ENCODE measurements at places on chromosomes 12 and 14.
A peak's percentile ranks its signal among the peaks of the same experiment; 100 is the strongest.

- DNase-seq: no peak
Observed at GRCh38 chr12:52975820-52976573, 27.1 kb downstream of the KRT18 start.

DNA sequence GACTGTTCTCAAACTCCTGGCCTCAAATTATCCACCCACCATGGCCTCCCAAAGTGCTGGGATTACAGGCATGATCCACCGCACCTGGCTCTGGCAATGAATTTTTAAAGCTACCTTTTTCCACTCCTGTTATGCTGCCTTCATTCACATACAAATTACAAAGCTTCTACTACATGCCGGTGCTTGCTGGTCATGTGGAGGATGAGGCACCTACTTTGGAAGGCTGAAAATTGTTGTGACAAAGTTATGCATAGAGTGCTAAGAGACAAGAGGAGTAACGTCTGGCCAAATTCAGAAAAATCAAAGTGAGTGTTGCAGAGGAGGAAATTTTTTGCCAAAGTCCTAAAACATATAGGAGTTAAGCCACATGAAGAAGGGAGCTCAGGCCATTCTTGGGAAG lies 191.7 kb upstream of the PPFIA2 start:
- DNase-seq: no peak

GRCh38 chr12:89436062-89436461 lies 83.8 kb upstream of the DUSP6 start:
- DNase-seq: no peak

DNA sequence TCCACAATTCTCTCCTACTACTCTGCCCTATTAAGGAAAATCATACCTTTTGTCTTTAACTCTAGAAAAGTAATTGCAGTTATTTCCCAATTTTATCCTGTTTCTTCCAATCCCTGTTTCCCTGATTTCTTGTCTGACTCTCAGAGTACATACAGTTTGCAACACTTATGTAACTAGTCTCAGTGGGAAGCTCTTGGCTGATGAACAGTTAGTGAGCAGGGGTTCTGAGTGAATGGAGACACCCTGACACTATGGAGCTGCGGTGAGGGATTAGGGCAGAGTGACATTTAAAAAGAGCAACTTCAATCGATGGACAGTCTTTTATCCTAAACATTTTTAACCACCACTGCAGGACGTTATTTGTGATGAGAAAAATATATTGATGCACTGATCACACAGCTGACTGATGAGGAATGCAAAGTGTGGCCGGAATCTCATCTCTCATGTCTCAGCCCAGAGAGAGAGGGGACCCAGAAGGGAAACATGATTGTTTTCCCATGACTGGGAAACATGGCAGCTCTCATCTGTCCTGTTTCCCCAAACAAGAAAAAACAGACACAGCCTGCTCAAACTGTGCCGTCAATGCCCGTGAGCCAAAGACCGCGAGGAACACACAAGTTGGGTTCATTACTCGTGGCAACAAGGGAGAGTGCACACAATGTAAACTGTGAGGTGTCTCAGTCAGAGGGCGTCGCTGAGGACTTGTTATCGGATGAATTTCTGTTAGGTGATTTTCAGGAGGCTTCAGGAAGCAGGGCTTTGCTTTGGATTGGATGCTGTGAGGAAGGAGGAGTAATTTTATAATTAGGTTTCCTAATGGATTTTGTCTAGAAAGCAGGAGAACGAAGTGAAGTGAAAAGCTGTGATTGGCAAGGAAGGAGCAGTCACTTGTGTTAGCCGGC lies 5.2 kb upstream of the SLC6A13 start:
- no peak for DNase-seq

DNA sequence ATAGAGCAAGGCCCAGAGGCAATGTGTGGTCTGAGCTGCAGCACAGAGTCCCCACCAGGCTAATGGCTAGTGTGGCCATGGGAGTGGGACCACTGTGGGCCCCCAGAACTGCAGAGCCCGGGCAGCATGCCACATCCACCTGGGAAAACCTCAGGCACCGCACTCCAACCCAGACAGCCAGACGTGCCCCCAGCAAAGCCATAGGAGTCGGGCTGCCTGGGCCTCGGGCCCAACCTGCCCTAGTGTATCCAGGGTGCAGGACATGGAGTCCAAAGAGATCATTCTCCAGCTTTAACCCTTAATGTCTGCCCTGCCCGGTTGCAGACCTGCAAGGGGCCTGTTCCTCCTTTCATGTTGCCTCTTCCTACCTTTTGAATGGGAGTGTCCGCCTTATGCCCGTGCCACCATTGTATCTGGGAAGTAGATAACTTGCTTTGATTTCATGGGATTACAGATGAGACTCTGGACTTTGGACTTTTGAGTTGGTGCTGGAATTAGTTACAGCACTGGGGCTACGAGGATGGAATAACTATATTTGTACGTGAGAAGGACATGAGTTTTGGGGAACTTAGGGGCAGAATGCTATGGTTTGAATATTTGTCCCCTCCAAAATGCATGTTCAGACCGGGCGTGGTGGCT lies 29.1 kb upstream of the DEGS2 start:
- DNase-seq: no peak

GRCh38 chr12:77325511-77326236 lies 260.3 kb upstream of the E2F7 start:
- no peak for DNase-seq

DNA sequence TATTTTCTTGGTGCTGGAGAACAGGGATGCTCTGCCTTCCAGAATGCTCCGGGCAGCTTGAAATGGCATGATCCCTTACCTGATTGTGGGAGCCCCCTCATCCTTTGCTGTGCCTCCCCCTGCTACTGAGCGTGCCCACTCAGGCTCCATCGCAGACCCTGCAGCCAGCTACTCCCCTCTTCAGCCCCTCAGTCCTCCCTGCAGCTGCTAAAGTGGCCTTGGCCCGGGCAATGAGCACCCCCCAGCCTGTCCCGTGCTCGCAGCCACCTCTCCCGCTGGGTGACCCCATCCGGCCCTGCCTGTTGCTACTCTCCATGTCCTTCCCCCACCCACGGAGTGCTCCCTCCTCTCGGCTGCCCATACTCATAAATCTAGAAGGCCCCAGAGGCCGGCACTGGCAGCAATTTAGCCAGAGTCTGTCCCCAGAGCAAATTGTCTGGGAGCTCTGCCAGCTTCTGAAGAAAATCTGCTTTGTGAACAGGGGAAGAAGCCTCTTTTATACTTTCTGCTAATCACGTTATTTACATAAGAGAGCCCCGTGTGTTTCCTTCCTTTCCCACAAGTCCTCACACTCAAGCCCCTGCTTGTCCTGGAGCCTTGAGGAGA lies 143.7 kb upstream of the FRMD6 start:
- no peak for DNase-seq

DNA sequence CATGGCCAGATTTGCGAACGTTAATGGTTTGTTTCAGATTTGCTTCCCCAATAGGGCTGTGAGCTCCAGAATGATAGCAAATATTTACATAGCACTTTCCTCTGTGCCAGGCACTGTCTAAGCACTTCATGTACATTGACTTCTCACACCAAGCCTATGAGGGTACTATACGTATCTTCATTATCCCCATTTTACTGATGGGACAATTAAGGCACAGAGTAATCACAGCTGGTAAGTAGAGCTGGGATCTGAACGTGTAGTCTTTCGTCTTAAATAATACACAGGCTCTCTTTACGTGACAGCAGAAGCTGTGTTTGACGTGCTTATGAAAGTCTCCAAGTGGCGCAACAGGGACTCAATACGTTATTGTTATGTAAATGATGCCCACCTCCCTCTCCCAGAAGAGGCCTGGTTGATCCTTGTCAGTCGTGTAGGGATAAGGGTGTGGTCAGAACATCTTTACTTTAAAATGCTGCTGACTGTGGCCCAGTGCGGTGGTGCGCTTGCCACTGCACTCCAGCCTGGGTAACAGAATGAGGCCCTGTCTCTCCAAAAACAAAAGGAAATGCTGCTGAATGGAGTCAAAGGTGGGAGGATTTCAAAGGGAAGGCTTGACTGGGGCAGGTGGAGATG lies 66.3 kb upstream of the TCL1B start:
- no peak for DNase-seq

DNA sequence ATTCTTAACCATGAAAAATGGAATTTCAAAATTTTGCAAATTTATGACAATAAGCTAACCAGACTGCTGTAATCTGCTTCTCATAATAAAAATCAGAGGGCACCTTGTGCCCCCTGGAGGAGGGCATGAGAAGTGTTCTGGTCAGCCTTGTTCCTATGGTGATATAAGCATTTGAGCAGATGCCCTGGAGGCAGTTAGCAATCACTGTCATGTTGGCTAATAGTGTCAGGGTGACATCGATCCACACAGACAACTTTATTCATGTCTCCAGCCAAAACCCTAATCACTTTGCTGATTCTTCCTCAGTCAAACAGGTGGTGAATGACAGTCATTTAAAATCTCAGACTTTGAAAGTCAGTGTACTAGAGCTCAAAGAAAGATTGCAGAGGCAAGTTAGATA lies 943.0 kb downstream of the GALC start:
- no peak for DNase-seq

DNA sequence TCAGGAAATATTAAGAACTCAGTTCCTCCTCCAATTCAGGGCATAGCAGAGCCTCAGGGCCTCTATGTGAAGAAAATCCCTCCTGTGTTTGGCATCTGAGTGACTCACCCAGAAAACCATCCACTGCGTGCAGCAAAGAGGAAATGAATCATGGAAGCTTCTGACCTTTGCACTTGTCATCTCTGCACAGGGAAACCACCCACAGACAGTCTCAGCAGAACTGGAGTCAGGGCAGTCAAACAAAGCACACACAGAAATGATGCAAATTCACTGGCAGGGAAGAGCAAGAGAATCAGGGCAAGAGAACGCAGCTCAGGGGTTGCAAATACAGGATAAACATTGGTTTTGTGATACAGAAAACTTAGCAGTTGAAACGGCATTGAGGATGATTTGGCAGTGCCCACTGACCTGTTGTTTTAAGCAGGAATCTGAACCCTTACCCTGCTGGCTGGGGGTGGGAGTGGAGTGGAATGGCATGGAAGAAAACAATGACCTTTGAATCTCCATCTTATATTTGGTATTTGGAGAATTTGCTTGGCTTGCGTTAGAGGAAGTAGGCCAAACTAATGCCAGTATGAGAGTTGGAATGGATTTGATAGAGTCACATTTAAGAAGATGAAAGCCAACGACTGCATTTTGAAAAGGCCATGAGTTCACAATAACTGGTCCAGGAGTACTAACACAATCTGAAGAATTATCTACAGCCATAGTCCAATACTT lies 53.5 kb downstream of the PHLDA1 start:
- peak; percentile 78 for DNase-seq

DNA sequence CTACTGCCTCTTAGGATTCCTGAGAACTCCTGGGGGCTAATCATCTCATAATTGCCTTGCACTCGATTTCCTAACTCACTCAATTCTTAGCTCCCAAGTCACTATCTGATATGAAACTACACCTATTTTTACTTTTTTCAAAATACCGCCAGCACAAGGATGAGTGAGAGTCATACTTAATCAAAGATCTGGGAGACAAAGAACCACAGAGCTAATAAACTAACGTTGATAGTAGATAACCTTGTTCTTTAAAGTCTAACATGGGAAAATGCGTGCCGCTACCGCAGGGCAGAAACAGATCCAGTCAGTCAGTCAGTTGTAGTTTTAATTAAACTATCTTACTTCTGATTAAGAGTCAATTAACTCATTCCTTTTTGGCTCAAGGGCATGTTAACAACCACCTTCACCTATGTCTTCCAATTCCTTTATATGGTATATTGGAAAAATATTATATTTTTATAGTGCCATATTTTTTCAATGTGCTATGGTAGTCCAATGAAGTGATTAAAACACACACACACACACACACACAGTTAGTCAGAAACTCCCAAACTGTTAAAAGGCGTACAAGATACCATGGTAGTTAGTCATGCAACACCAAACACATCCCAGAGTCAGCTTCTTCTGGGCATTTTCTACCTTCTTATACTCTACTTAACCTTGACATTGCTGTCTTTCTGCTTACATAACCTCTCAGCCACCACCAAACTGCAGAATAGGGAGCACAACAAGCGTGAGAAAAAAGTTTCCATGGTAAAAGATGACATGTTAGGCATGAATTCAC lies 114.0 kb downstream of the KLHL28 start:
- no peak for DNase-seq

GRCh38 chr12:93847517-93848474 lies 170.6 kb downstream of the CRADD start:
- DNase-seq: no peak

GRCh38 chr12:7624478-7624877 lies 41.2 kb downstream of the APOBEC1 start:
- DNase-seq: no peak

GRCh38 chr14:78028471-78028870 lies 141.7 kb upstream of the NRXN3 start:
- DNase-seq: no peak

- peak; percentile 94 for DNase-seq
Observed at GRCh38 chr14:65961004-65961403, 525.2 kb upstream of the CCDC196 start.

DNA sequence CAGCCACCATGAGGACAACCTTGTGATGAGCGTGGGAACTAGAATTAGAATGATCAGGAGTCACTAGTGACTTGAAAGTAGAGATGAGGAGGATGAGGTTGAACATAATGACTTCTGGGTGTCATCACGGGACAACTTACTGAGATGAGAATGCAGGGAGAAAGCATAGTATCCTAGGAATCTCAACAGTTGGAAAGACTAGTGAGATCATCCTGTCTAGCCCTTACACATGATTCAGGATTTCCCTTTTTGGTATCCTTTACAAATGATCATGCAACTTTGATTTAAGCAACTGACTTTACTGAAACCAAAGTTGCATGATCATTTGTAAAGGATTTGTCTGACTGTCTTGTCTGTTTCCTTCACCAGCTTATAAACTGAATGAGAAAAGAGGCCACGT lies 51.8 kb upstream of the HIF1A start:
- no peak for DNase-seq

DNA sequence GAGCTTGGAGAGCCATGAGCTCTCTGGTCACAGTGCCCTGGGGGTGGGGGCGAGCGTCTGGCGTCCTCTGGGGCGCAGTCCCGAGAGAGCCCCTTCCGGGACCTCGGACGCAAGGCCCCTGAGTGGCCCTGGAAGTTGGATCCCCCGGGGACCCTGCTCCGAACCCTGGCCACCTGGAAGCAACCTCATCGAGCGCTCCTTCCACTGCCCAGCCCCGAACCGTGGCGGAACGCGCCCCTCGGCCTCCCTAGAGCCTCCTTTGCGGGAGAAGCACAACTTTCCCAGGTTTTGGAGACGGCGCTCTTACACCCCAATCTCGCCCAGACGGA lies 1.2 kb downstream of the NOS1 start:
- DNase-seq: no peak
